ENCODE measurements at places on chromosomes 1 and 21. TPM values are rescaled to one million over a fixed set of nuclear protein-coding genes. Genes with fewer than 3 reads are reported as not detected.

ANKRD45 gene
- 0.14 TPM for total RNA-seq

STMN1 gene
- 210 TPM for total RNA-seq

MAP3K21 gene
- total RNA-seq: 13.9 TPM

WDR4 gene
- 32.5 TPM for total RNA-seq

NGF gene
- 4.2 TPM for total RNA-seq

MROH7 gene
- not detected for total RNA-seq

NKAIN1 gene
- 0.82 TPM for total RNA-seq

GPATCH4 gene
- total RNA-seq: 76.8 TPM

CPTP gene
- total RNA-seq: 18.6 TPM

KLHDC8A gene
- 0.58 TPM for total RNA-seq

FCGR1A gene
- total RNA-seq: not detected

MROH9 gene
- total RNA-seq: not detected

BTBD19 gene
- total RNA-seq: 3.0 TPM

ACOT11 gene
- total RNA-seq: 2.1 TPM

RXRG gene
- total RNA-seq: not detected

RNU1-3 gene
- not detected for total RNA-seq
